ENCODE measurements at places on chromosomes 2 and 18.

DNA sequence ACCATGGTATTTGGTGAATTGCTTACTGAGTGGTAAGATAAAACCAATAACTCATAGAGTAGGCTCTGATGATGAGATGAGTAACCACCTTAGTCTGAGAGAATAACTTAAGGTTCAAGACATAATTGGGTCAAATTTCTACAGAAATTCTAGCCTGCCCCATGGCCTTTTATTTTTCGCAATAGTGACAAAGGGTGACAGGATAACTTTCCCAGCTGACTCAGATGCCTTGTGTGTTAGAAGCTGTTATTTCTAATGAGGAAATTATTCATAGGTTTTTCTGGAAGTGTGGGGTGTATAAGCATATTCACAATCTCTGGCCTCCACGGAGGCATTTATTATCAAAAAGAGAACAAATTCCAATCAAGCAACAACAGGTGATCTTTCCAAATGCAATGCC, 159.0 kb downstream of the NUP35 start:
- no peak for DNase-seq

GRCh38 chr2:114167799-114168198, 274.6 kb upstream of the DPP10 start:
- no peak for DNase-seq

DNA sequence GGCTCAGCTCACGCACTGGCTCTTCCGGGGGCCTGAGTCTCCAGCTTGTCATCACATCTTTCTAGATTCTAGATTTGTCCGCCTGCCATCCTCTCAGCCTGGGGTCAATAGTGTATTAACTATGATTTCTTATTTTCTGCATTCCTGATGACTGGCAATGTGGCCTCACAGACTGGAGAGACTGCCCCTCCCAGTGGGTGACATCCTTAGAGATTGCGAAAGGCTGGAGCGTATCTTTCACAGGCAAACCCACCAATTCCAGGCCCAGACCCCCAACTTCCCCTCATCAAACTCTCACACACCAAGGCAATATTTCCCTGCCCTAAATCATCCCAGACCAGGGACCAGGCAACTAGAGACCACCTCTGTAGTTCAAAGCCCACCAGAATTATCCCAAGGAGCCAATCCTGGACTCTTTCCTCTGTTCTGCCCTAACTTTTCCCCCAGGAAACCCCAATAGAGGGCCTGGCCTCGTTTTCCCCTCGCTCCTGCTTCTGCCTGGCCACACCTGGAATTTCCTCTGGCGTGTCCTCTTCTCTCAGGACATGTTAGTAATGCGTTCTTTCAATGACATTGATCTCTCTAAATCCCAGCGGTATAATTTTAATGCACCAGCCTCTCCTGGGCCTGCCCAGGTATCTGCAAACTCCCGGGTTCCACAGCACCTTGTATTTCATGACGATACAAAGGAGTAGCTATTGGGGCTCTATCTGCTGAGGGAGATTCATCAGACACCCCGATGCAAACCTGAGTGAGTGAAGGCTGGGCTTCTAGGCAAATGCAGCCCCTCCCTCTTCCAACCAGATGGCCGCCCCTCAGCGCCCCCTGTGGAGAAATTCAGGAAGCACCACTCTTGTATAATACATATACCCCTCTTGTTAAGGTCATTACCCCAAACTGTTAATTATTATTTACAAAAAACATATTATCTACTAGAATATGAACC, 2.4 kb upstream of the KCNF1 start:
- DNase-seq: no peak

DNA sequence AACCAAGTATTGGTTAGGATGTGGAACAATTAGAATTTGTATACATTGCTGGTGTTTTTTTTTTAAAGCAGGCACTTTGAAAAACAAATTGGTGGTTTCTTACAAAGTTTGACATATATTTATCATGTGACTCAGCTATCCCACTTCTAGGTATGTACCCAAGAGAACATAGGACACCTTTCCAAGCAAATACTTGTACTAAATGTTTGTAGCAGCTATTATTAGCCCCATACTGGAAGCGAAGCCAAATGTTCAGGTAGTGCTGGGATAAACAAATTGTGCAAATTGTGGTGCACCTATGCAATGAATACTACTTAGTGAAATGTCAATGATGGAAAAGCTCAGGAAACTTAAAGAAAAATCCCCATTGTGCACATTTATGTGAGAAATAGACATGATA, 101.0 kb downstream of the MIB1 start:
- no peak for DNase-seq

DNA sequence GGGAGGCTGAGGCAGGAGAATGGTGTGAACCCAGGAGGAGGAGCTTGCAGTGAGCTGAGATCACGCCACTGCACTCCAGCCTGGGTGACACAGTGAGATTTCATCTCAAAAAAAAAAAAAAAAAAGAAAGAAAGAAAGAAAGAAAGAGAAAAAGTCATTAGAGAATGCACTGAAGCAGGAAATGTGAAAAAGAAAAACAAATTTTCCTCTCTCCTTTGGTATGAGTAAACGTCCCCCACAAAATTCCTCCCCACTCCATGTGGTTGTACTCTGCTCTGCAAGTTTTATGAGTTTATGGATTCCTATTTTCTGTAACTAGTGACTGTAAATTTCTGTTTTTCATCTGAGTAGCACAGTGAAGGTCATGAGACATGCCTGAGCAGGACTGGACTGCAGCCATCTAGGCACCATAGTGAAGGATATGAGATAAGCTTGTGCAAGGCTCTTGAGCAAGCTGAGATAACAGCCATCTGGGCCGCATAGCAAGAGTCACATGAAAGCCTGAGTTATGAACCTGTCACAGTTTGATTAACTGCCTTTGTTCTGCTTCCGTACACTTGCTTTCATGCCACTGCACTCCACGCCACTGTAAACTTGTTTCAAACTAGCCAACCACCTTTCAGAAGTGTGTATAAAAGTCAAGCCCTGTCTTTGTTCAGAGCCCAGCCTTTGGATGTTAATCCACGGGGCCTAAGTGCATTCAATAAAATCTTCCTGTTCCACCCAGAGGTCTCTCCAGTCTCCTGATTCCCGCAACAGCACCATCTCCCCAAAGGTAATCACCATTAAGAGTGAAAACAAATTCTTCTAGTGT, 50.2 kb downstream of the SKA1 start:
- no peak for DNase-seq

DNA sequence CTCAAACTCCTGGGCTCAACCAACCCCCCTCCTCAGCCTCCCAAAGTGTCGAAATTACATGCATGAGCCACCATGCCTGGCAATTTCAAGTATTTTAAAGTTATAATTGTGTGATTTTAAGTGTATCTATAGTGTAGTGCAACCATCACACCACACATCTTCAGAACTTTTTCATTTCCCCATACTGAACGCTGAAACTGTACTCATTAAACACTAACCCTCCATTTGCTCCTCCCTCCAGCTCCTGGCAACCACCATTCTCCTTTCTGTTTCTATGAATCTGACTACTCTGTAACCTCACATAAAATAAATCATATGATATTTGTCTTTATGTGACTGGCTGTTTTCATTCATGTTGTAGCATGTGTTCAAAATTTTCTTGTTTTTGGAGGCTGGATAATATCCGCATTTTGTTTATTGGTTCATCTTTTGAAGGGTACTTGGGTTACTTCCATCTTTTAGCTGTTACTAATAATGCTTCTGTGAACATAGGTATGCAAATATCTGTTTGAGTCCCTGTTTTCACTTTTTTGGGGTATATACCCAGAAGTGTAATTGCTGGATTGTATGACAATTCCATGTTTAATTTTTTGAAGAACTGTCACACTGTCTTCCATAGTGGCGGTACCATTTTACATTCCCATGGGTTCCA, 188.2 kb downstream of the PLCL1 start:
- DNase-seq: no peak

DNA sequence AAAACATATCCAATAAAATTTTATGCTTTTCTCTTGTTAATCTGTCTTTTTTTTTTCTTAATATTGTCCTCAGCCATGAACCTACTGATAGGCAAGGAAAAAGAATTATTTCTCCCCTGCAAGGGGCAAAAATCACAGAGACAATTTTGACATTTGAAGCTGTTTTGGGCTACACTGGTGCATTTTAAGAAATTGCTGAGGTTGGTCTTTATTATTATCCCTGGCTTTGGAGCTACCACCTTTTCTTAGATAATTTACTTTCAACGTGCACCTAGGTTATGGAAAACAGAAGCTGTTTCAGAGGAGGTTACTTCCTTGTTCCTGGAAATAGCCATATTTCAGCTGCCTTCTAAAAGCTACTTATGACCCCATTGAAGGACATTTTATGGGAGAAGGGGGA, 195.5 kb upstream of the KYNU start:
- DNase-seq: no peak

DNA sequence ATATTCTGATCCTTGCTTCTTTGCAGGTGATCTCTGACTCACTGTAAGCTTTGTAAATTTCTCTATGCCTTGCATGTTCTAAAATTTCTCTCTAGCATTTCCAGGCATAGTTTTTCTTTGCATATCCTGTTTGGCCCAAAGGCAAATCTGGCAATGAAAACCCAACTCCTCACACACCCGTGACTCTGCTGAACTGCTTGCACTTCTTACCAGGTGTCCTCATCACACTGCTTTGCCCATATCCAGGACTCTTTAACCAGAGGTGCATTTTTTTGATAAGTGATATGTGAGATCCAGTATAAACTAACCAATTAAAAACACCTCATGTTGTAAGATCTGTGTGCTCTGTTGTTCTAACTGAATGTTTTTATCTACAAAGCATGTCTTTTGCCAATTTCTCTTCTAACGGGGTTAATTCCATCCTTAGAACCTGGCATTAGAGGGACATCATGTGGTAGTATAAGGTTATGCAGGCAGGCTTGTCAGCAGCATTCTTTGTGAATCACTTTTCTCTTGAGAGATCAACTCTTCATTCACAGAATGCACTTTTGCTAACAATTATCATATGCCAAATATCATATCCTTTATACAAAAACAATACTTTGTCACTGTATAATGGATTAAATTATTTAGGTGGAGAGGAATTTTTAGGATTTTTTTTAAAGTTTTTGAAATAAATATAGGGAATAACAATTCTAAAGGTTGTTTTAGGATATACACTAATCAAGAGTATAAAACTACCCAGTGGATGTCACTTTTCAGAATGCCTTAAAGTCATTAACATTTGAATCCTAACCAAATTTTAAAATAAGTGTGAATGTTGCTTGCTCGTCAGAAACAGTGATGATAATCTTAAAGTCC, 20.8 kb upstream of the TMX3 start:
- DNase-seq: peak; percentile 39

- no peak for DNase-seq
Measured at GRCh38 chr18:7304061-7304370, 73.1 kb downstream of the LRRC30 start.

DNA sequence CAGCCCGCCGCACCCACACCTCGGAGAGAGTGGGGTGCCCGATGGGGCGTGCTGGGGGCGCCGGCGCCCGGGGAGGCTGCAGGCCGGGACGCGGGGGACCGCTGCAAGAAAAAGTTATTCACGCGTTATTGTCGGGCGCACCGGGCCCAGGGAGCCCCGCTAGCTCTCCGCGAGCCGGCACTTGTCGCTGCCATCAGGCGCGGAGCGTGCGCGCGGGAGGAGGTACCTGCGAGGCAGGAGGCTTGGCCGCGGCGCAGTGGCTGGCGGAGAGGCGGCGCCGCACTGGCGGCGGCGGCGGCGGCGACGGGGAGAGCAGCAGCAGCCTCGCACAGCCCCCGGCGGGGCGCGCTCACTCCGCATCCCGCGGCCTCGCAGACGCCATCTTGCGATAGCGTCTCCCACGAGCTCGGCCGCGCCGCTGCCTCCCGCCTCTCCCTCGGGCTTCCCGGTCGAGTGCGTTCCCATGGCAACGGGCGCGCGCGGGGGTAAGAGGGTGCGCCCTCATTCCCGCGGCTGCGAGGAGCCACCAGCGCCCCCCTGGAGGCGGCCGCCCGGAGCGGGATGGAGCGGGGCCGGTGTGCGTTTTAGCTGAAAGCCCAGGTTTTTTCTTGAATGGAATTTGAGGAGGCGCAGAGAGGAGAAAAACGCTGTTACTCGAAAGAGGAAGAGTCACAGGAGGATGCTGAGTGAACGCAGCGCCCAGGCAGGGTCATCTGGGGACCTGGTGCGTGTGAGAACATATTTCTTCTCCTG, at the start of gene CHN1:
TSS of gene CHN1 (minus strand) at position 402 of the 753 bp plus-strand sequence. CDS start 469 bp downstream, outside the sequence.
- DNase-seq: peak; percentile 44

DNA sequence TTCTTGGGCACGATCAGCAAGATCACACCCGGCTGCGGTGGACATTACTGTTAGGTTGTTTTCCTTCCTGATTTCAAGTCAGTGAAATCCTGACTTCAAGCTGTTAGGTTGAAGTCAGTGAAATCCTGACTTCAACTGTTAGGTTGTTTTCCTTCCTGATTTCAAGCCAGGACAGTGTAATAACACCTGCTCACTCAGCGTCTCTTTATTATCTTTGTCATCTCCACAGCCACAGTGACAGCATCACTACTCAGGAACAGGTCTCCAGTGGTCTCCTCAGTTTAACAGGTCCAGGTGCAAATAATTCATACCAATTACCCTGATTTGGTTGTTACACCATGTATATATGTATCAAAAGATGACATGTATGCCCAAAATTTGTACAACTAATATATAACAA, 208.1 kb upstream of the REG3G start:
- DNase-seq: no peak

DNA sequence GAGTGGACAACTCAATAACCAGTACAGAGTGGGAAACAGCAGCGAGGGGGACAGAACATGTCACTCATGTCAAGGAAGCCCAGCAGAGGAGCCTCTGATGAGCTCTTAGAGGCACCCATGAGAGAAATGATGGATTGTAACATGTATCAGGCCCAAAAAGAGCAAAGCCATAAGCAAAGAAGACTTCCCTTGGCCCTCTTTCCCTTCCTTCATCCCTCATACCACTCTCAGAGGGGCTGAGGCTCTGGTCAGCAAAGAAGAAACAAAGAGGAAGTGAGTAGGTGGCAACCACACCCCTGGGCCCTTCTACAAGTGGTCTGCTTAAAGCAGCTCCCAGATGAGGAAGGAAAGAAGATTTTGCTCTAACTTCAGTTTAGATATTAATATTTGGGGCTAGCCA, 112.8 kb downstream of the CDC42EP3 start:
- DNase-seq: no peak

GRCh38 chr2:235721625-235722024, 227.8 kb downstream of the AGAP1 start:
- DNase-seq: no peak

Data from kidney capillary endothelial cell (primary cell).